ENCODE measurements at places on chromosomes 2 and 18. TPM values are rescaled to one million over a fixed set of nuclear protein-coding genes. Genes with fewer than 3 reads are reported as not detected.

GRCh38 chr2:44777537-44777936 is 164.0 kb upstream of the SIX3 start:
- no peak overlapping the region for H3K27ac ChIP-seq
- no peak overlapping the region for H3K4me3 ChIP-seq
- no peaks in the 10 kb centered on the region for H3K36me3 ChIP-seq
- no peaks in the 10 kb centered on the region for H3K4me1 ChIP-seq
- no peaks in the 10 kb centered on the region for H3K27me3 ChIP-seq

DNA sequence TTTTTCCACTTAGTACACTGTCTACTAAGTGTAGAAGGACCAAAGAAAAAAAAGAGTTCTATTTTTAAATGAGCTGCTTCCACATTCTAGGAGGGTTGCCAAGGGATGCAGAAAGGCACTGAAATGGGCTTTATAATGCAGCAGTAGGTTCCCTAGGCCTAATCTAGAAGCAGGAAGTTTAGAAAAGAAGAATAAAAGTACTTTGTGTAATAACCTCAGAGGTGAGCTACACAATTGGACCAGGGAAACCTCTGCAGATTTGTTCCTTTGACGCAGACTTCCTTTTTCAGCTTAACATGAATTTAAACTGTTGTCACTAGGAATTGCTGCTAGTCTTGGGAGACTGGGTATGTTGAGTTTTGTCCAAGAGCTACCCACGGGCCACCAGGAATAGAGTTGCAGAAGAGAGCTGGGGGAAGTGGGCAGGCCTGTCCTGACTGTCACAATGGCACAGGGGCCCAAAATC is 34.6 kb upstream of the RAB1A start:
- peaks cover 4% of the 10 kb centered on the region for H3K4me1 ChIP-seq
- DNase-seq = no peak
- H3K4me3 ChIP-seq = no peak overlapping the region
- no peaks in the 10 kb centered on the region for H3K36me3 ChIP-seq
- no peaks in the 10 kb centered on the region for H3K27me3 ChIP-seq

- no peaks in the 10 kb centered on the region for H3K27me3 ChIP-seq
- no peaks in the 10 kb centered on the region for H3K4me1 ChIP-seq
- H3K27ac ChIP-seq = no peak overlapping the region
Measured at GRCh38 chr2:33320573-33320972, 155.9 kb upstream of the RASGRP3 start.

The ITGB6 gene
- 227 TPM for total RNA-seq

The PXDN gene
- 116 TPM for total RNA-seq

The MYO5B gene
- 25.5 TPM for total RNA-seq
